ENCODE measurements at places on chromosomes 3 and 15. TPM values are rescaled to one million over a fixed set of nuclear protein-coding genes. Genes with fewer than 3 reads are reported as not detected.

Gene GRAMD1C
- 2.7 TPM for total RNA-seq

Gene FBLN2
- total RNA-seq, result 0.61 TPM

DNA sequence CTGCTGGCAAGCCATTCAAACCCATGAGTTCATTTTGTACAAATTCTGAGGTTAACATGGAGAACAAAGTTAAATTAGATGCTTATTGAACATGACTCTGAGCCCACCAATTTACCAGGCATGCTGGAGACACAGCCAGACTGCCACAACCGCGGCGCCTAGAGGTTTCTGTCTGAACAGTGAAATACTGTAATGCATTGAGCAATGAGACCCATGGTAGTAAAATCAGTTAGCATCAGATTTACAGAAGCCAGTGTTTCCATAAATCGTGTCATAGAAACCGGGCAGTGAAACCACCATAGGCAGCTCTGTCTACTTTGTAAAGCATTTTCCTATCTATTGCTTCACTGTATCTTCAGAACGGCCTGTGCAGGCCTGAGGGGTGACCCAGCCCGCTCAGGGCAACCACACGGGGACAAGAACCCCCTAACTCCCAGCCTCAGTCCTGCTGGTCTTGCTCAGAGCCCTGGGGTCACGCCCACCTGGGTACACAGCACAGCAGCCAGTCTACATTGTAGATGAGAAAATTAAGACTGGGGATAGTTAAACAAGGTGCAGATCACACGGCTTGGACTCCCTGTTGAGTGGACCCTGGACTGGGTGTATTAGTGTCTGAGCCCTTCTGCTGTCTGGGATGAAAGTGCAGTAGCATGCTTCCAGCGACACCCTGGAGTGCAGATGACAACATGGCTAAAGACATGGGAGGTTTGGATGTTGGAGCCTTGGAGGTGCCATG is 44.2 kb downstream of the MGLL start:
- DNase-seq, result no peak

DNA sequence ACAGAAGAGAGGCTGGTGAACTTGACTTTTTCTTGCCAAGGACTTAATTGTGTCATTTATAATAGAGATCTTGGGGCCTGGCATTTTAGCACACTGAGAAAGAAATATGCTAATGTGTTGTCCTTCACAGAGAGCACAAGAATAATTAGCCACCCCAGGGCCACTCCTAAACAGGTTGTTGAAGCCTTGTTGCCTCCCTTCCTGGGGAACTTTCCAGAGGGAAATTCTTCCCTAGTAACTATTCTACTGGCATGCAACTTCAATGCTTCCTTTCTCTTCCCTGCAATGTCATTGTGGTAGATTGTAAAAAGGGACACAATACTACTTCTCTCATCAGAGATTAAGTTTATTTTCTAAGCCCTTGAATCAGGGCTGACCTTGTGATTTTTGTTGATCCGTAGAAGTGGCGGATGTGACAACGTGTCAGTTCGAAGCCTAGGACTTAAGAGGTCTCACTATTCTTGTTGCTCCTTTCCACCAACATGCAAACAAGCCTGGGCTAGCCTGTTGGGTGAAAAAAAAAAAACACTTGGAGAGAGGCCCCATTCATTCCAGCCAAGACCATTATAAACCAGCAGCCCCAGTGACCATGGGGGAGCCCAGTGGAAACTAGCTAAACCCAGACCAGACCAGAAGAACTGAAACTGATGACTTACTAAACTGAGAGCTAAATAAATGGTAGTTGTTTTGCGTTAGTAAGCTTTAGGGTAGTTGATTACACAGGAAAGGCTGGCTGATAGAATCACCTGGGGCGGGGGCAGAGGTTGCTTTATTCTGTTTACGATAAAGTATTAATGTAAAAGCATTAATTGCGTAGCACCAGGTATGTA is 287.2 kb downstream of the SHQ1 start:
- DNase-seq, result no peak

DNA sequence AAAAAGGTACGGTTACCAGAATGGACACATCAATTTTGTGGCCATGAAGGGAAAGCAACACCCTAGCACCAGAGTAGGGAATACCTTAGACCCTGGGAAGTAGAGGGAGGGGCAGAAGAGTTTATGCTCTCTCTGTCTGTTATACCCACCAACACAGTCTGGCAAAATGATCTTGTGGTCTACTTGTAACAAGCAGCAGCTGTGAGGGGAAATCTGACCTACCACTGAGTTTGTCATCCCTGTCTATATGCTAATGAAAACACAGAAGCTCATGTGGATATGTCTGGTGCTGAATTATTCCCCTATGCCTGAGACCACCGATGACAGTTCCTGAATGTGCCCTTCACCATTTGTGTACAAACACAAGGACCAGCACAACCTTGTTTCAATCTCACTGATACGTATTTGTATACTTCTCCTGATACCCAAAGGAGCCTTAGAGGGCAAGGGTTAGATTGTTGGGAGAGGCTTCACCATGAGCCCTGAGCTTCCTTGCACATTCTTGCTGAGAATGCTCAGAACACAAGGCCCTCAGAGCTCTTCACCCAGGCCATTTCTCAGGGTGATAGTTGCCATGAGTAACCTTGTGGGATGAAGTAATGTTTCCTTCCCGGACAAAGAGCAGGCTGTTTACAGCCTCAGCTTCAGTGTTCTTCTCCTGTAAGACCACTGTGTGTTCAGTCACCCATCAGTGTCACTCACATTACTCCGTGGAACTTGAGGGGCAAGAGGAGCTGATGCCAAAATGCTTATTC is 24.7 kb upstream of the ZNF639 start:
- no peak for DNase-seq

Gene CCK
- not detected for total RNA-seq

DNA sequence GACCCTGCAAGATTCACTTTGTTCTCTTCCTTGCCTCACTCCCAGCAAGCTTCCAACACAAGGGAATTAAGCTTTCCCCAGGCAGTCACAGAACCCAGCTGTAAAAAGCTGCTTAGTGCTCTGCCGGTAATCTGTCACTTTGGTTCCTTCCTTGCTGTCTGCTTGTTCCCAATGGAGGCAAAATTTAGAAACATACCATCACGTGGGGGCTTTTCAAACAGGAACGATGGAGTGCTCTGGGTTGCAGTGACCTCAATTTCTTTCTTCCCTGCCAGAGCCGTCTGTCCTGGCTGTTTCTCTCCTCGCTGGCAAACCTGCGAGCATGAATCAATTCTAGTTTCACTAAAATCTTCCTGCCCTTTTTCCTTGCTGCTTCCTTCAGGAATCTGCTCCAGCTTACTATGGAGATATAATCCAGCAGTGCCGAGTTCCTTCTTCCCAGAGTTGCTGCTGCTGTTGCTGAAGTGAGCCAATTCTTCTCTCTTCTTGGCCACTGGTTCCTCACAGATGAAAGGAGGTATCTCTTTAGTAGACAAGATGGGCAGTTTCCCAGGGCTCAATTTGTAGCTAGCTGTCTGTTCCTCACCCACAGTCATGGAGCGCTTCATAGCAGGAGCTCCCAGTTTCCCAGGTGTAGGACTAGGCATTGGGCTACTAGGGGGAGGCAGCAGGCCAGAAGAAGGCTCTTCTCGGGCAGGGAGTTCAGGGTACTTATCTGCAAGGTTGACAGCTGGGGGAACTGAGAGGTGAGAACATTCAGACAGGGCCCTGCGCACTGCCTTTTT is 88.1 kb downstream of the DHX30 start:
- no peak for DNase-seq

DNA sequence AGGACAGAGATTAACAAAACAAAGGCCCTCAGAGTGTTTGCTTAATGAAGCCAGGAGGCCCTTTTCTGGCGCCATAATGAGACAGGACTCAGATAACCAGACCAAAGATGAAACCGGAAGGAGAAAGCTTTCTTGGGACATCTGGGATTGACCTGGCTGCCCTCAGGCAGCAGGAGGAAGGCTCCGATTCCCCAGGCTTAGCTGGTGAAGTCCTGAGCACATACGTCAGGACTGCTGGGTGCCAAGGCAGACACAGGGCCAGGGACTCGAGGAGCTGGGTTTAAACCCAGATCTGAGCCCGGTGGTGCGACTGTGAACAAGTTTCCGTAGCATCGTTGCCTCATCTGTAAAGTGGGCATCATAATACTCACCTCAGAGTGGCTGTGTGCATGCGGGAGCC is 36.7 kb upstream of the HRH1 start:
- no peak for DNase-seq

- no peak for DNase-seq
Measured at GRCh38 chr3:172100482-172100881, 61.1 kb downstream of the FNDC3B start.

DNA sequence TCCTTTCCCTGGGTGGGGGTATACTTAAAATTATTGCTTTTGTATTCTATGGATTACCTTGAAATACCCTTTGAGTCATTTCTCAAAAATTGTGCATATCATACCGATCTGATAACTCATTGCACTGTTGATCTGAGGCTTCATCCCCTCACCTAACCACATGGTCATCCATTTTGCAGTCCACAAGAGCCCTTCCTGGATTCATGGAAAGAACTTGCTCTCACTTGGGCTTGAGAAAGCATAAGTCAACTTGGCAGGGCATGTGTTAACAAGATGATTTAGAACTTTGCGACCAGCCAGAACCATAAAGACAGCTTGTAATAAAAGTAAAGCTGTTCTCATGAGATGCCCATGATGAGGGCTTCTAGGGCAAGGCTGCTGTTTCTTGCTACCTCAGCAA is 22.2 kb downstream of the MME start:
- DNase-seq, result no peak

Gene UPK1B
- not detected for total RNA-seq

Gene SAMMSON
- not detected for total RNA-seq

- DNase-seq, result no peak
Measured at GRCh38 chr3:123405021-123405420, 43.9 kb downstream of the ADCY5 start.

Gene HIGD1A
- 24.5 TPM for total RNA-seq

- DNase-seq, result no peak
Measured at GRCh38 chr3:137065381-137065780, 107.6 kb downstream of the IL20RB start.

GRCh38 chr3:123371859-123372685 is 76.8 kb downstream of the ADCY5 start:
- DNase-seq, result no peak

- no peak for DNase-seq
Measured at GRCh38 chr15:51119120-51119519, 24.4 kb upstream of the TNFAIP8L3 start.

GRCh38 chr3:14869917-14870782 is 51.4 kb downstream of the FGD5 start:
- DNase-seq, result no peak

- DNase-seq, result no peak
Measured at GRCh38 chr3:117853923-117854668, 1144.5 kb downstream of the TUSC7 start.

GRCh38 chr3:54756330-54756731 is 171.5 kb downstream of the LRTM1 start:
- no peak for DNase-seq

DNA sequence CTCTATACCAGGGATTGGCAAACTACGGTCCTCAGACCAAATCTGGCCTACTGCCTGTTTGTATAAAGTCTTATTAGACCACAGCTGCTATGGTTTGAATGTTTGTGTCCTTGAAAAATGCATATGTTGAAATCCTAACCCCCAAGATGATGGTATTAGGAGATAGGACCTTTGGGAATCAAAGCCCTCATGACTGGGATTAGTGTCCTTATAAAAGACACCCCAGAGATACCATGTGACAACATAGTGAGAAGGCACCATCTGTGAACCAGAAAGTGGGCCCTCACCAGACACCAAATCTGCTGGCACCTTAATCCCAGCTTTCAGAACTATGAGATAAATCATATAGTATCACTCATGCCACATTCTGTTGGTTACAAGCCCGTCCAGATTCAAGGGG is 7.4 kb downstream of the HMCES start:
- DNase-seq, result no peak

- no peak for DNase-seq
Measured at GRCh38 chr15:83565553-83566159, 88.3 kb upstream of the ADAMTSL3 start.

- DNase-seq, result no peak
Measured at GRCh38 chr15:64891561-64891960, 20.1 kb upstream of the ANKDD1A start.

Gene ECE2
- not detected for total RNA-seq

- no peak for DNase-seq
Measured at GRCh38 chr3:111081008-111081545, 9.5 kb downstream of the NECTIN3 start.

DNA sequence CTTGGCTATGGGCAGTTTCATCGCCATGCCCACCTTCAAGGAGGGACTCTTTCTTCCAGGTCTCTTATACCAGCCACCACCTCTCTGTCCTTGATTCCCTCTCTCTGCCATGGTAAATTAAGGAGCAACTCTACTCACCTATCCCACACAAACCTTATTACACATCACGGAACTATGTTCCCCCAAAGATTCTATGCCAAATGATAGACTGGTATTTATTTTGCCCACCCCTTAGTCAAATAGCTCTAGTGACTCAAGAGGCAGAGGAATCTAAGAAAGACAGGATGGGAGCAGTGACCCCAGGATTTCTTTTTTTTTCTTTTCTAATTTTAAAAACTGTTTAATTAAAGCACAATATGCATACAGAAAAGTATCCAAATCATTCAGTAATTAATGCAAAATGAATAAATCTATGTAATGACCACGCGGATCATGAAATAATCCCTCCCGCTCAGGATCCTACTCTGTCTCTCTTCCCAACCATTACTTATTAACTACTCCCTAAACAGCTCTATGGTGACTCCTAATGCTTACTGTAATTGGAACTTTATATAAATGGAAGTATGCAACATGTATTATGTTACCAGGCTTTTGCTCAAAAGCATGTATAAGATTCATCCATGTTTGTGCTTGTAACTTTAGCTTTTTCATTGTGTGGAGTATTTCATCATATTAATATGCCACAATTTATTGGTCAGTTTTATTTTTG is 410.8 kb upstream of the RASGRP1 start:
- no peak for DNase-seq

Gene IL16
- 114 TPM for total RNA-seq

DNA sequence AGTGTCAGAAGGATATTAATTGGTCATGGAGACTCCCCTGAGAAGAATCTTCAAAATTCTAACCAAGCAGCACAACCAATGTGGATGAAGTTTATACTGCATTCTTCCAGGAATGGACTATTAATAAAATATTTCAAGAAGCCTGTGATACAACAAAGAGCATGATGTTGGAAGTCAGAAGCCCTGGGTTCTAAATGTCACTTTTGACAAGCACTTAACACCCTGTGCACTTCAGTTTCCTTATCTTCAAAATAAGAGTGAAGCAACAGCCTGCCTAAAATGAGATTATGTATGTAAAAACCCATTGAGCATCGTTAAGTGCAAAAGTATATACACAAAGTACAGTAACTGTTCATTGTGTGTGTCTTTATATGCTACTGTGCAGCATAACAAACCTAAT is 369.4 kb downstream of the NTRK3 start:
- no peak for DNase-seq

DNA sequence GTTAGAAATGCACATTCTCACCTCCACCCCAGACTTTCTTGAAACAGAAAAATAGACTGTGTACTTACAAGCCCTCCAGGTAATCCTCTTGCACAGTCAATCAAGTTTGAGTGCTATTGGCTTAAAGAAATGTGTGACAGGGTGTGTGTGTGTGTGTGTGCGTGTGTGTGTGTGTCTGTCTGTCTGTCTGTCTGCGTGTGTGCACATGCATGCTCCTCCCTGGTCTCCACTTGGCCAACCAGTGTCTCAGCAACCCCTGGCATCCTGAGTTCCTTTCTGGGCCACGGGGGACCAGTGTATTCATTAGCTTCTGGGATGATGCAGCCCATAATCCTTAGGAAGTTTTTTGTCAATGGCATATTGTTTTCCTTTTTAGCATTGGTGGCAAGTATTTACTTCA is 128.8 kb upstream of the IL12A start:
- no peak for DNase-seq

GRCh38 chr3:149258298-149258697 is 36.7 kb upstream of the CP start:
- DNase-seq, result no peak

- DNase-seq, result no peak
Measured at GRCh38 chr15:34076785-34077184, 24.9 kb downstream of the EMC7 start.
